Stimulated activated CD8-positive, alpha-beta memory T cell treated with anti-CD3 and anti-CD28 coated beads, Interleukin-7, amount 100 ng/mL, for 1 hour (primary cell): ENCODE measurements at places on chromosomes 4 and X.
A peak's percentile ranks its signal among the peaks of the same experiment; 100 is the strongest.

DNA sequence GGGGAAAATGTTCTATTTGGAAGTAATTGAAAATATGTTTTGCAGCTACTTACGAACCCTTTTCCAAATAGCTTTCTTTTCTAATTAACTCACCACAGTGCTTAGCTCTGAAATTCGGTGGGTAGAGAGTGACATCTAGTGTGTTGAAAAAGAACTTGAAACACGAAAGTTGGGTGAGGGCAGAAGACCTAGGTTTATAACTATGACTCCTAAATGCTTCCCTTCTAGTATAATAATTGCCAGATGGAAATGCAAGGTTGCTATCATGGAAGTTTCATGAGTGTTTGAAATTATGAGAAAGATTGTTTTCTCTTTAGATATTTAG is 77.3 kb upstream of the NOCT start:
- no peak for DNase-seq

DNA sequence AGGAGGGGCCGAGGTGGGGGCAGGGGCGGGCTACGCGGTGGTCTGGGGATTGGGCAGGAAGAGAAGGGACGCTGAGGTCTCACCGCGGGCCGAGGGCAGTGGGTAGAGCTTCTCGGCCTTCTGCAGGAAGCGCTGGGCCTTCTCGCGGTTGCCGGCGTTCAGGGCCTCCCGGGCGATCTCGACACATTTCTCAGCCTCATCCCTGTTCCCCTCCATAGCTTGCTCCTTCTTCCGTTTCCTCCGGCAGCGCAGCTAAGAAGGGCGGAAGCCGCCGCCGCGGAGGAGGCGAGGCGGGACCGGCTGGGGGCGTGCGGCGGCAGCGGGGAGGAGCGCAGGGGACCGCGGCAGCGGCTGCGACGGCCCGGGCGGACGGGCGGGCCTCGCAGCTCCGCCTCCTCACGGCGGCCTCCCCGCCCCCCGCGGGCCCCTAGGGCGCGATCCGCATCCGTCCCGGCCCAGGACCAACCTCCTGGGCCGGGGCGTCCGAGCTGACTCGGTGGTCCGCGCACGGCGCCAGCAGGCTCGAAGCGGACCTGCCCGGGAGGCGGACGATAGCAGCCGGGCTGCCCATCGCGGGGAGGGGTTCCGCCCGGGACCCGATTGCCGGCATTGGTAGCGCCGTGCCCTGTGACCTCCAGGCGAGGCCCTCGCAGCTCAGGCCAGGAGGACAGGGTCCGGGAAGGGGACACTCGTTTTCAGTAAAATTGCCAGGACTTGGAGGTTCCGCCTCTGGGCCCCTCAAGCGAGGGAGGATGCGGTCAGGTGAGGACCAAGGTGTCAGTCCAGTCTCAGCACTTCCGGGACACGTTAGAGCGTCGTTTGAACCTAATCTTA is at the start of gene DNAJB14:
Gene DNAJB14 (minus strand): TSS at position 263 of the 834 bp plus-strand sequence. CDS start 47 bp downstream, at position 216.
- peak; percentile 58 for DNase-seq

GRCh38 chr4:120877021-120877420 is 45.5 kb downstream of the PRDM5 start:
- no peak for DNase-seq

DNA sequence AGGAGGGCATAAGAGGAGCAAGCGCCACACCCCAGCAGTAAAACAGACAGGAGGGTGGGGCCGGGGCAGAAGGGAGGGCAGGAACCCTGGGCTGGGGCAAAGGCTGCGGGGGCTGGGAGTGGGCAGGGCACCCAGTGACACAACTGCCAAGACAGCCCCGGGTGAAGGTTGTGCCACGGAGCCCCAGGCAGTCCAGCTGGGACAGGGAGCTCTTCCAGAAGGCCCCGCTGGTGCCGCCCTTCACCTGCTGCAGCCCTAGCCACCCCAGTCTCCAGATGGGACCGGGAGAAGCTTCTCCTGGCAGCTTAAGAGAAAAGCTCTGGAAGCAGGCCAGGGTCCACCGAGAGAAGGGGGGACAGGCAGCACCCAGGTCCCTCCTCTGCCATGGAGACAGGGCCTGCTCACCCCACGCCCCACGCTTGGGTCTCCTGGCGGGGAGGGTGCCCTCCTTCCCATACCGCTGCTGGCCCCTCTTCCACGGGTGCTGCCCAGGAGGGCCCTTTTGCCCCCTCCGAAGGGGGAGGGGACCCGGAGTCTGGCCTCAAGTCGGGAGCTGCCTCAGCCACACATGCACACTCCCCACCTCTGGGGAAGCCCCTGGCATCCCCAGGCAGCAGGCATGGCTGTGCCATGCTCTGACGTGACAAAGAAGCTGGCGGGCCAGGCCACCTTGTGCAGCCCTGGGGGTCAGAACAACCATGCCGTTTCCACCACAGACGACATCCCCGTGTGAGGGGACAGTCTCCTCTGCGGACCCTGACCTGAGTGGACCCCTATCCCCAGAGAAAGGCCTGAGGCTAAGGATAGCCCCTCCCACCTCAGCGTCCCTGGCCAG is 1.5 kb downstream of the DGKQ start:
- no peak for DNase-seq

GRCh38 chr4:141560056-141560455 is 76.3 kb upstream of the IL15 start:
- no peak for DNase-seq

- DNase-seq = no peak
Observed at GRCh38 chrX:137052643-137053235, 18.9 kb upstream of the GPR101 start.

DNA sequence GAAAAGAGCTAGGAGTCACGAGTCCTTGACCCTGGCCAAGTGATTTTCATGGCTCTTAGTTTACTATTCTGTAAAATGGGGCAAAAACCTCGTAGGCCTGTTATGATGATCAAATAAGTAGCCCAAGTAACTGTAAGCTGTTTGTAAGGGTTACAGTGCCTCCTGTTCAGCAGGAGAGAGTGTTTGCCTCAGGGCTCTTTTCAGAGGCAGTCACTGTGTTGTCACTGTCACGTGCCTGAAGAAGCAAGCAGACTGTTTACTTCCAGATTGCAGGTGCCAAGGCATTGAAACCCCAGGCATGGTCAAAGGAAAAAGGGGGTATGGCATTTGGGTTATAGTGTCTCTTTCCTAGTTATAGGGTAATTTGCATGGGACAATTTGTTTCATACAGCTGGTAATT is 4.5 kb downstream of the RAB39B start:
- DNase-seq = no peak

DNA sequence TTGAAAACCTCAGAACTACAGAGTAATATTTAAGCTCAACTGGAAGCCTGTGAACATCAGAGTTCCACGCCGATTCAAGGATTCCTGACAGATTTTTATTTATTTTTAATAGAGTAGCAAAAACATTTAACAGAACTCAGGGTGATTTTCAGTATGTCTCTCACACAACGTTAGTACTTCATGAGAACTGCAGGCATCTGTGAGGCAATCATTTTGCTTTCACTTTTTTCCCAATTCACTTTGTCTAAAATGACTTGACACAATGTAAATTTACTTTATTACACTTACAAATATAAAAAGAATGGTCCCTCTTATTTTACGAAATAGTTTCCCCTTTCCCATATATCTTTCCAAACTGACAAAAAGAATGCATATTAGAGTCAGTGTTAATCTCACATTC is 869.5 kb upstream of the EPHA5 start:
- DNase-seq = no peak

DNA sequence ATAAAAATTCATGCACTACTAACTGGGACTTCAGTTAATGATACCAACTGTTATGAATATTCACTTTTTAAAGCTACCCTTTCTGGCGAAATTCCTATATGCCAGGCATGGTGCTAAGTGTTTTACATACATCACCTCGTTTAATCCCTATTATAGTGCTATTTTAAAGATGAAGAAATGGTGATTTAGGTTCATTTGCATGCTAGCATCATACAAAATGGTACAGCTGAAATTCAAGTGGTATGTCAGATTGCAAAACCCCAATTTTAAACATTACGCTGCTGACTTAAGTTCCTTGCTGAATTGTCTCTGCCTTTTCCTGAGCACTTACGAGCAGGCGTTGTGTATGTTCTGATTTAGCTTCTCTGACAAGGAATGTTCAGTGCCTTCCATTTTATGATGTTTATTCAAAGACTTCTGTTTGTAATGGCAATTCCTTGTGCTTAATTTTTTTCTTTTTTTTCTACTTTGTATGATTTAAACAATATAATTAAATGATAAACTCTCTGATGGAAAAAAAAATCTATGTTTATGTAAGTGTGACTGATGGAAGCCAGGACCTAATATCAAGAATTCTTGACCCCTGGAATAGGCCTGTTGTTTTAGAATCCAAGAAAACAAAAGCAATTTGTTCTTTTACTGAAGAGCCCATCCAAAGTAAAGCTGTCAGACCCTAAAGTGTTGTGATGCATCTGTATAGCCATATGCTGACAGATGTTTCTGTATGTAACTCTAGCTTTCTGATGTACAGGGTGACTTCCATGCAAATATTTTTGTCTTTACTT is 148.1 kb downstream of the PCDH7 start:
- DNase-seq = no peak
